ENCODE measurements at places on chromosomes 2 and 18.
A peak's percentile ranks its signal among the peaks of the same experiment; 100 is the strongest.

DNA sequence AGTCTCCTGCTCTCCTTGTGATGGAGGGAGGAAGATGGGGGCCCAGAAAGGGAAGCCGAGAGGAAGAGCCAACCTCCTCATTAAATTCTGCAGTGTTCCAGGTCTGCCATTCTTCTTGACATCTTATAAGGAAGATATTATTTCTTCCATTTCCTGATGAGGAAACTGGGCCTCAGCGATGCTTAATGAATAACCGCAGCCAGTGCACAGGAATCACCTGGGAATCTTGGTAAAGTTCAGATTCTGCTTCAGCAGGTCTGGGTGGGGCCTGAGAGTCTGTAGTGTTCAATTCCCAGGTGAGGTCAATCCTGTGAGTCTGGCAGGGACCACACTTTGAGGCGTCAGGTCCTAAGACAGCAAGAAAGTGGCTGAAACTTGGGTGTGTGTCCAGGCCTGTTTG, 17.3 kb downstream of the PCARE start:
- DNase-seq, result no peak

DNA sequence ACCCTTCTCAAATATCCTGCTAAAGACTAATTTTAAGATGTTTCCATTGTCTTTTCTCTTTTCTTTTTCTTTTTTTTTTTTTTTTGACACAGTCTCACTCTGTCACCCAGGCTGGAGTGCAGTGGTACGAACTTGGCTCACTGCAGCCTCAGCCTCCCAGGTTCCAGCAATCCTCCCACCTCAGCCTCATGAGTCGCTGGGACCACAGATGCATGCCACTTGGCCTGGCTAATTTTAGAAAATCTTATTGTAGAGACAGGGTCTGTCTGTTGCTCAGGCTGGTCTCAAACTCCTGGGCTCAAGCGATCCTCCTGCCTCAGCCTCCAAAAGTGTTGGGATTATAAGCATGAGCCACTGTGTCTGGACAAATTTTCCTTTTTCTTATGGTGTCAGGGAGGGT, 167.5 kb downstream of the MCFD2 start:
- DNase-seq, result no peak

GRCh38 chr2:113981404-113982134, 91.7 kb downstream of the ACTR3 start:
- no peak for DNase-seq

DNA sequence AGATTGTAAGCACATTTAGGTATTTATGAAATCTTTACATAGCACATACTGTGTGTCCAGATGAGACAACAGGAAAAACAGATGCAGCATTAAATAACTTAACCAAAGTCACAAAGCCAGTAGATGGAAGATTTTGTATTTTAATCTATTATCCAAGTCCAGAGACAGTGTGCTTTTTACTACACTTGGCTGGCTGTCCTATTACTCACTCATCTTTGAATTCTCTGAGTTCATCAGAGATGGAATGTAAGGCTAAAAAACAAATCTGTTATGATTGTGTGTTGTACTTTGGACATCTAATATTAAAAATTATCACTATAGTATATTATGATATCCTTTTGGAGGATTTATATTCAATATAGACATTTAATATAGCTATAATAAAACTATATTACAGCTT, 1189.4 kb downstream of the DSC3 start:
- no peak for DNase-seq

DNA sequence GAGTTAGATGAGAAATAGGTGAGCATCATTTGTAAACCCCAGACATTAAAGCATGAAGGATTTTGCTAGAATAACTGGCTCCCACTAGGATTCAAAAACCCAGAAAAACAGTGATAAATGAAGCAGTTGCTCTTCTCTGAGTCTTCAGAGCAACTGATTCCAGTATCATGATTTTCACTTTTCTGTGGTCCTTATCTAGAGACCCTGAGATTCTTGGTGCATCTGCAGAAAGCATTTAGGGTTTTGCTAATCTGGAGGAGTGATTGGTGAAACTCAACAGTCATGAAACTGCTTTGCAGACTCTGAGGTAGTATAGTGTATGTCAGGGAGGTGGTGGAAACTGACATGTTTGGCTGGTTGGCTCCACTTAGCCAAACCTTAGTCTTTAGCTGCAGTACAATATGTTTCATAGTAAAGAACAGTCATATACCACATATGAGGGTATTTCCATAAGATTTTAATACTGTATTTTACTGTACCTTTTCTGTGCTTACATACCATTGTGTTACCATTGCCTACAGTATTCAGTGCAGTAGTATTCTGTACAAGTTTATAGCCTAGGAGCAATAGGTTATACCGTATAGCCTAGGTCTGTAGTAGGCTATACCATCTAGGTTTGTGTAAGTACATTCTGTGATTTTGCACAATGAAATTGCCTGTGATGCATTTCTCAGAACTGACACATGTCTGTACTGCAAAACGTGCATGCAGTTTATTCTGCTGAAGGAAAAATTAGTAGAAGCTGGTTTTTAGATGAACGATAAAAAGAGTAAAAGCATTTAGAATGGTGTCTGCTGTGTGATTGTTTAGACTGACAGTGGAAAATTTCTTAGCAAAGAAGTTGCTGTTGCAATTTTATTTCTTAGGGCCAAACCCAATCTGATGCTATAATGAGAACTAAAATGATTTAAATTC, 23.8 kb downstream of the EML4 start:
- DNase-seq, result no peak

DNA sequence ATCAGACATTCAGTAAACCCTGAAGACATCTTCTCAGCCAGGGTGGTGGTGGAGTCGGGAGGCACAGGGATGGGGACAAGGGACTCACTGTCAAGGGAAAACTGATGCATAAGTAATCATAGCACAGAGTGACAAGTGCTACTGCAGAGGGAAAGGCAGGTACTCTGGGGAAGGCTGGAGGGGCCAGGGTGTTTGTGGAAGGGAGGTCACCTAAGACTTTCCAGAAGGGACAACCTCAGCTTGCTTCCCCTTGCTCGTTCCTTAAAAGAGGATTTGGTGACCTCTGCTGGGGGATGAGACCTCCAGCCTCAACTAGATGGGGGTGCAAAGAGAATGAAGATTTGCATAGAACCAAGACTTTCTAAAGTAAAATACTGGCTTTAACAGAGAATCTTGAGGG, 99.5 kb downstream of the SLC4A3 start:
- peak; percentile 12 for DNase-seq

GRCh38 chr2:28053597-28053996, 163.1 kb downstream of the BABAM2 start:
- no peak for DNase-seq

GRCh38 chr2:208039376-208040110, 14.2 kb upstream of the PLEKHM3 start:
- no peak for DNase-seq

Measured in hematopoietic multipotent progenitor cell treated with erythropoietin and hydrocortisone succinate and interleukin-3 and kit ligand, for 4 days (in vitro differentiated cells).